ENCODE measurements at places on chromosomes 3 and 15.

GRCh38 chr3:34292605-34293300, 494.3 kb downstream of the PDCD6IP start:
- DNase-seq = no peak

GRCh38 chr3:144989807-144990206, 1018.2 kb downstream of the DIPK2A start:
- no peak for DNase-seq

- DNase-seq = no peak
These were observed 636.8 kb downstream of the MECOM start for GRCh38 chr3:169026543-169027182.

DNA sequence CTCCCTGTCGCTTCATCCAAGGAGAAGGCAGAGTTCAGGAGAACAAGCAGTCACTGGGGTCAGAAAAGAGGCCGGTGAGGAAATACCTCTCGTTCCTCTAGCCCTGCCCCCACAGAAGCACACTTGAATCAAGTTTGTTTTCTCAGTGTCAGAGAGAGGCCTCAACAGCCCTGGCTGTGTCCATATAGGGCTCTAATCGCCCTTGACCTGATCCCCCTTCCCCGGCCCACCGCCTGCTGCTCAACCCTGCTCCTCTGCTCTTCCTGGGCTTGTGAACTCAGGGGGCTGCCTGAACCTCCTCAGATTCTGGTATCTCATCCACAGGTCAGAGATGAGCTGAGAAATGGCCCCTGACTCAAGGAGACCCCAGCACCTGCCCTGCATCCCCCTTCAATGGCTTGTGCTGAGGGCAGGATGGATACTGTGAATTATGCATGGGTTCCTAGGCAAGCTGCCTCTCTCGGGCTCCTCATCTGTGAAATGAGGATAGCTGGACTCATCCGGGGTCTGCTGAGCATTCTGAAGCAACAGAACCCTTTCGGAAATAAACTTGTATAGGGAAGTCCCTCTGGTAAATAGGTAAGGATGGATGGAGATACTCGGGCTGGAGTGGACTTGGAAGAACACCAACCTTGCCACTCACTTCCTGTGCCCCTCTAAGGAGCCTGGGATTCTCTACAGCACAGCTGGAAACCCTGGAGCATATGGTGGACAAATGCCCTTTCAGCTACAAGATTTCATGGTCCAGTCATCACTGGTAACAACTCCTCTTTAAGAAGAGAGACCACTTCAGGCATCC, 147.5 kb downstream of the STT3B start:
- no peak for DNase-seq

DNA sequence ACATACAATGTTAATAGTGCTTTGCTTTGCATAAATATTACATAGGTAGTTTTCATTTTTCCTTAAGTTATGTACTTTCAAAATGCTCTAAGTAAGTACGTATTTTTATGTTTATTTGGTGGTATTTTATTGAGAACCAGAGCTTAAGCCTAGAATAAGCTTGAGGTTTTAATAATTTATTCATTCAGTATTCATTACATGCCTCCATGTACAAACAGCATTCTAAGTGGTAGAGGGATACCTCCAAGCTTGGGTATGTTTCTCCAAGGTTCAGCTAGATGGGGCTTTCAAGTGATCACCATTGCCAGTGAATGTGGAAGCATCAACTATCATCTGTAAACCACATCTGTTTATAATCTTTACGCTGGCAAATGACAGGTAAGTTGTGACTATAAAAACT, 52.3 kb downstream of the PEAK1 start:
- no peak for DNase-seq

DNA sequence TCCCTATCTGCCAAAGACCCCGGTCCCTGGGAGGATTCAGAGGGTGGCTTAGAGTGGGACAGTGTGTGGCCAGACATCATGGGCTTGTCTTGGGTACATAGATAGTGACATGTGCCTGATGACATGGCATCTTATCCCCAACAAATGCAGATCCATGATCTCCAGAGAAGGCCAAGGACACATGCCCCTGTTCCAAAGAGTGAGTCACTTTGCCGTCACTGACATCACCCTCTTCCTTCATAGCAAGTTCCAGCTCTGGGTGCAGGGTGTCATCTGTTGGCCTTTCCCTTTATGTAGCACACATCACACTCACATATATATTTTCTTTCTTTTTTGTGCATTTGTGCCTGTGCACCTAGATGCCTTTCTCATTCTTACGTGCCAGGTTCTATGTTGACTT, 350.5 kb downstream of the LRTM1 start:
- DNase-seq = no peak

DNA sequence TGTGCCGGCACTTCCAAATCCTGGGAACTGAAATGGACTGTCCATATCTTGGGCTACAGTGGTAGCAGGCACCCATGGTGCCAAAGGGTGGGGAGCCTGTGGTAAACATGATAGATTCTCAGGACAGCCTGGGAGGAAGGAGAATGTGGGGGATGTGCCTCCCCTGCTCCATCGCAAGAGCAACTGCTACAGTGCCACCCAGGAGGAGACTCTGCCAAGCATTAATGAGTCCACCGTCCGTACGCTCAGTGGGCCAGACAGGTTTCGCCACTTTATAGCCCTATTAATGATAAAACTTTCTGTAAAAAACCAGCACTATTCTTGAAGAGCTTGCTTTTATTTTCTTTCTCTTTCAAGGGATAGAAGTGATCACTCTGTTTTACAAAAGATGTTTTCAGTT, 75.2 kb downstream of the FMN1 start:
- no peak for DNase-seq

DNA sequence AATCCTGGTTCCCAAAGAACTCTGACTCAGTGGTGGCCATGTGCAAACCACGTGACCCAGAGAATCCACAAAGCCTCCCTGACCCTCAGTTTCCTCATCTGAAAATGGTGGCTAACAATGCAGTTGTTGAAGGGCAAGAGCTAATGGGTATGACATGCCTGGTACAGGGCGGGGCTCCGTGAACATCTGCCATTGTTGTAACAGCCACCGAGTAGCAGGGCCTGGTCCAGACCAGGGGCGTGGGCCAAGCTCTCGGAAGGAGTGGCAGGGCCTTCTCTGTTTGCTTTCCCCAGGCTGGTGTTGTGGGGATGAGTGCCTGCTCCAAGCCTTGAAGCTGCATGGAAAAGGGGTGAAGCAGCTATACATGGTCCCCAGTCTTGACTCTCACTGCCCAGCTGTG, 13.4 kb downstream of the MAPKAPK3 start:
- no peak for DNase-seq

DNA sequence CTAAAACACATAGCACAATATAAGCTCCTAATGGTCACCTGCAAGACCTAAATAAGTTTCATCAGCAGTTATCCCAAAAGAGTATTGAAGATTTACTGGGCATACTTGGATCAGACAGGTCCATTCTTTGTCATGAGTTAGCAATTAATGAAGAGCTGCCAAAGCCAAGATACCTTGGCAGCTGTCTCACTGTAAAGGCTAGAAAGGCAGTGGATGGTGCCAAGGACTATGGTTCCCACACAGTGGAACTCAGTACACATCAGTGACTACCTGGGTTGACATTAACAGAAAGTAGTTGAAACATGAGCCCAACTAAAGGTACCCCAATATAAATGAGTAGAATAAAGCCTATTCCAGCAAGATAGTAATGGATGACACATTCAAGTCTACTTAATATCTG, 41.1 kb upstream of the TMCO5A start:
- DNase-seq = no peak

DNA sequence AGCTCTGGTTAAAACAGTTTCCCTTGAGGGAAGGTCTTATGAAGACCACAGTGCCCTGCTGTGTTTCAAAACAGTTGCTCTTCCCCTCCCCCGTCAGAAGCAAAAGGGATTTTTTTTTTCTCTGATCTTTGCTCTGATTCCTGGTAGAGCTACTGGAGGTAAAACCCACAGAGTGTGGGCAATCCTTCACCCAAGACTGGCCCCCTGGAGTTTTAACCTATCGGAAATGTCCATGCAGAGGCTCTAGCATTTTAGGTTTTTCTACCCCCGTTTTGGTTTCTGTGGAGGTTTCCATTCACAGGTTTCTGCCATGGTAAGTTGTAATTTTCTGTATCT, 27.7 kb downstream of the GRM2 start:
- DNase-seq = no peak

- DNase-seq = no peak
These were observed 194.3 kb downstream of the FOXP1 start for GRCh38 chr3:71389191-71389590.

DNA sequence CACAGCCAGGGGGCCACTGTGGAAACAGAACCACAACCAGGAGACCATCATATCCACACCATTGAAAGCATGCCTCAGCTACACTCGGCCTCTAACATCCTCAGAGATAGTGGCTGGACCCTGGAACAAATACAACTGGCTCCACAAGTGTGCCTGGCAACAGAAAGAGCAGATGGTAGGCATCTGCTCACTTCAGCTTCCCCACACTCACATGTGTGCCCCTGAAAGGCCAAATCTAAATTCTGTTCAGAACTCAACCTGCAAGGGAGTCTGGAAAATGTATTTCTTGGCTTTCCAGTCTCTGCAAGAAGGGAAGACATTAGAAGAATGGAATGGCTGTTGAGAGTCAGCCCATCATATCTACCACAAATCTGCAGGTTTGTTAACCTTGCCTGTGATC, 54.7 kb upstream of the CTNNB1 start:
- DNase-seq = no peak

DNA sequence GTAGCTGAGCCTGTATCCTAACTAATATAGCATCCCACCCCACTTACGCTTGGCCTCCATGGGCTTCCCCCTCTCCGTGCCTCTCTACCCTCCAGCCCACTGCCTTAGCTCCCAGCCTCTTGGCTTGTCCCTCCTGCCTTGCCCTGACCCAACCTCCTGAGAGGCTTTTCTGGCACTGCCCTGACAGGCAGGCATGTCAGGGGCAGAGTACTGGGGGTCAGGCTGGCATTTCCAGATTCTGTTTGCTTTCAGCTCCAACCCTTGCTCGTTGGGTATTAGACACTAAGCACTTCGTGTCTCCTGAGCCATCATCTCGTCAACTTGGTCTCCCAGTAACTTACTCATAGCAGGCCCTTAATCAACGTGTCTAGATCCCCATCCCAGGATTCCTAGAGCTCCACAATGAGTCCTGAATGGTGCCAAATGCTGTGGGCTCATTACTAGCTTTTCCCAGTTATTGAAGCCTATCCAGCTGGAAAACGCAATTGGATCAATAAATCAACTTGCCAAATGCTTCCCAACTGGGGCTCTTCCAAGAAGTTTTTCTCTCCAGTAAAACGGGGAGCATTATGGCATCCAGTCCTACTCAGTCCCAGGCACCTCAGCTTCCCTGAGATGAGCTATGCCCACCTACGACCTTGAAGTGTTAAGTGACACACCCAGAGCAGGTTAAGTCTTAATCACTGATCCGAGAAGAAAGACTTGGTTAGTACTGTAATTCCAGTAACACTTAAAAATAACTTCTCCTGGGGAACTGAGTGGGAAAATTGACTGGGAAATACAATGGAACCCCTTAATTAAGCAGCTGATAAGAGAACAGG, 78.5 kb upstream of the DLG1 start:
- DNase-seq = no peak

GRCh38 chr3:124363476-124363875, 366.8 kb upstream of the UMPS start:
- DNase-seq = no peak

GRCh38 chr3:151227266-151227806, 24.3 kb upstream of the GPR171 start:
- no peak for DNase-seq

GRCh38 chr3:69174445-69174844, 52.0 kb upstream of the LMOD3 start:
- DNase-seq = no peak

- DNase-seq = no peak
These were observed 87.3 kb downstream of the PGPEP1L start for GRCh38 chr15:98920091-98920880.

Measured in WERI-Rb-1 (cell line).